Muscle of back (tissue), 13 donors: ENCODE measurements at places on chromosomes 6 and 20. TPM values are rescaled to one million over a fixed set of nuclear protein-coding genes. Genes with fewer than 3 reads are reported as not detected.

The MUC21 gene
- not detected for polyA plus RNA-seq

The TRIM31 gene
- polyA plus RNA-seq = not detected

The DDX43 gene
- polyA plus RNA-seq = 0.35 TPM

The HCRTR2 gene
- not detected for polyA plus RNA-seq

The IBTK gene
- 28.0 TPM for polyA plus RNA-seq

The ULBP2 gene
- polyA plus RNA-seq = 0.81 TPM

The CTCFL gene
- polyA plus RNA-seq = 0.18 TPM

The VGLL2 gene
- 111 TPM for polyA plus RNA-seq

The ILRUN gene
- 68.2 TPM for polyA plus RNA-seq

The PTK6 gene
- polyA plus RNA-seq = 0.50 TPM

The OSBPL2 gene
- polyA plus RNA-seq = 24.5 TPM

The LZTS3 gene
- polyA plus RNA-seq = 2.9 TPM

The TRIM15 gene
- not detected for polyA plus RNA-seq

DNA sequence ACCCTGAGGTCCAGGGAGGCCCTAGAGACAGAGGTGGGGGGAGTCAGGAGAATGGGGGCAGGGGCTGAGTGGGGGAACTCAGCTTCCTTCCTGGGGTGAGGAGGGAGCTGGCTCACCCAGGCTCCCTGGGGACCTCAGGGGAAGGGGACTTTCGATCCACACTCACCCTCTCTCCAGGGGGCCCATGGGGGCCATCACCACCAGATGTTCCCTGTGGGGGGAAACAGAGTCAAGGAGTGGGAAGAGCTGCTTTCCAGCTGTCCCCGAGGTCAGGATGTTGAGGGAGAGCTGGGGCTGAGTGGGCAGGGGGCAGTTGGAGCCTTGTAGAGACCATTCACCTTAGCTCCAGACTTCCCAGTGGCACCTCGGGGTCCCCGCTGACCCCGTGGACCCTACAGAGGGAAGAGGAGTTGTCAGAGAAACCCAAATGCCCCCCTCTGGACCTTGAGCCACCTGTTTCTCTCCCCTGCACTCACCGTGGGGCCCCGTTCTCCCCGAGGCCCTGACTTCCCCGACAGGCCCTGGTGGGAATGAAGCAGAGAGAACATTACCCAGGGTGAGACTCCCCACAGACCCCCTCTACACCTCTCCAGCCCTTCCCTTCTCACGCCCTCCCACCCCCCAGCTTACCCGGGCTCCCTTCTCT lies 18.6 kb downstream of the COL11A2 start:
- DNase-seq = no peak

- peak; percentile 59 for DNase-seq
These were observed 97.8 kb downstream of the PLEKHG1 start for GRCh38 chr6:150697515-150697914.

GRCh38 chr20:15710636-15711035 lies 862.6 kb downstream of the KIF16B start:
- DNase-seq = peak; percentile 64

GRCh38 chr6:159692303-159693127 lies 526 bp downstream of the SOD2 start:
- DNase-seq = peak; percentile 40

DNA sequence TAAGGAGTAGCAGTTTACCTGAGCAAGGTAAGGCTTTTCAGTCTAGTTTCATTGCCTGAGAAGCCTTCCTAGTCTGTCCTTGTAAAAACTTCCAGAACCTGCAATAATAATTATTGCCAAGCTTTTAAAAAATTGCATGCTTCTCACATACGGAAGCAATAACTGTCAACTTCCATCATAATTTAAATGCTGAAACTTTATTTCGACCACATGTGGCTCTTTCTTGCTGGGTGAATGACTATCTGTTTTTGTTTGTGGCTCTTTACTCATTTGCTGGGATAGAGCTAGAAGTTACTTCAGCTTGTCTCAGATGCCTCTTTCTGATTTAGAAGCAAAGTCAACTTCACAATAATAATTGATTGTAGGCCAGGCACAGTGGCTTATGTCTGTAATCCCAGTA lies 95.9 kb upstream of the COL21A1 start:
- DNase-seq = no peak

- peak; percentile 54 for DNase-seq
These were observed 83.3 kb downstream of the SOD2 start for GRCh38 chr6:159609652-159610178.

GRCh38 chr6:142938510-142938909 lies 6.5 kb downstream of the HIVEP2 start:
- DNase-seq = no peak

DNA sequence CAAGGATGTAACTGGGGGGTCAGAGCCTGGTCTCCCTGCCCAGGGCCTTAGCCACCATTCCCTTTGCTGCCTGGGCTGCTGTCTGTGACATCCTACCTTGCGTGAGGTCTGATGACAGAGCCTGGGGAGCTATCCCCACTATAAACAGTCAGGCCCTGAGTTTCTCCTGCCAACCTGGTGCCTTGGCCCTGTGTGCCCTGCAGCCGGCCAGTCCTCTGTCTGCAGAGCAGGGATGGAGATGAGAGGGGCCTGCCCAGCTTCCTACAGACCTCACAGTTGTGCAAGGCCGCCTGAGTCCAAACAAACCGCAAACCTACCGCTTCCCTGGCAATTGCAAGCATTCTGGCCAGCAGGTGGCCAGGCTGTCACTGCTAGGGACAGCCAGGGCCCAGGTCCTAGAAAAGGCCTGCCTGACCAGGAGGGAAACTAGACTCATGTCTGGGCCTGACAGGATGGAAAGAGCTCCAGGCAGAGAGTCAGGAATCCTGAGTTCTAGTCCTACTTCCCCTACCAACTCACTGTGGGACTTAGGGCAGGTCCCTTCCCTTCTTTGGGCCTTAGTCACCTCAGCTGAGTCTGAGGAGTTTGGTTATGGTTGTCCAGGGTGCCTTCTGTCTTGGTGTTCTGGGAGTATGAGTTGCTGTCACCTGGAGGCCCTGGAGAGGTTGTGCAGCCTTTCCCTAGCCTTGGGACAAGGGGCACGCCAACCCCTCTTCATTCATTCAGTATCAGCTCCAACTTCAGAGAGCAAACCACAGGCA lies 86.2 kb downstream of the VEGFA start:
- DNase-seq = no peak

- no peak for DNase-seq
These were observed 97.9 kb downstream of the ARID1B start for GRCh38 chr6:156875062-156875461.

GRCh38 chr20:43444107-43444506 lies 13.6 kb upstream of the SRSF6 start:
- no peak for DNase-seq

DNA sequence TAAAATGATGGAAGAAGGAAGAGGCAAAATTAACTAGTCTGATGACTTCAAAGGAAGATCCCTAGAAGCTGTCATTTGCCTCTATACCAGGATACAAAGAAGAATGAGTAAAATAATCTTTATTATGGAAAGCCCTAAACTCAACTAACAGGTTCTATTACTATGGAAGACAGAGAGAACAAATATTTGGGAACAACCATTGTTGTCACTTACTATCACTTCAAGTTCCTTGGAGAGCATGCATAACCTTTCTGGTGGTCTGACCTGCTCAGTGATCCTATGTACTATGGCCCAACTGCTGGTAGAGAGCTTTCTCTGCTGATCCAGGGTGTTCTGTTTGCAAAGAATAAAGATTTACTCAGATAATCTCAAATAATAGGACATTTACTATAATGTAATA lies 62.8 kb upstream of the TASP1 start:
- no peak for DNase-seq

DNA sequence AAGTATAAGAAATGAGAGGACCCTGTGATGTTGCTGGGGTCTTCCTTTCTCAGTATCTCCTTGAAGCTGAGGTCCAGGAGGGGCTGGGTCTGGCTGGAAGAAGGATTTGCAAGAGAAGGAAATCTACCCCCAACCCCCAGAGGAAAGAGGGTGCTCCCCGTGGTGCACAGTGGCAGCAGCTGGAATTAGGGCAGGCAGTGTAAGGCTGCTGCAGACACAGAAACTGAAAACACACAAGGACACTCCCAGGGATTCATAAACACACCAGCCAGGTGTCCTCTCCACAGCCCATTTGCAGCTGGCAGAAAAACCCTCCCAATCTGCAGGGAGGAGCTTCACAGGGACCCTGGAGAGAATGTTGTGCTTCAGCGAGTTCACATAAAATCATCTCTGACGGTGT lies 297.2 kb downstream of the CDH26 start:
- no peak for DNase-seq

DNA sequence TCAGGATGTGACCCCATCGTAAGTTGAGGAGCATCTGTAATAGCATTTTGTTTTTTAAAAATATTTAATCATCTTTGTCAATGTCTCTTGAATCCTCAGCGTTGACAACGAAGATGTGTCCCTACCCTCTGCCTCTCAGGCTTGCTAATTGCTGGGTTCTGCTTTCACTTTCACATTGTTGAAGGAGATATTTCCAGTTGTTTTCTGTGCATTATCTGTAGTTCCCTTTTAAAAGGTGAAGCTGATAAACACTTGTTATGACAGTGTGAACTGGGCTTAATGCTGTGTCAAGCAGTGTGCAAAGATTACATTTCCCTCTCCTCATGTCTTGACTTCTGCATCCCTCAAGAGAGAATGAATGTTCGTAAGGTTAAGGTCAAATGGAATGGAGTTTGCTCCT lies 54.9 kb downstream of the CSE1L start:
- DNase-seq = no peak

- no peak for DNase-seq
These were observed 210.3 kb upstream of the FERMT1 start for GRCh38 chr20:6333110-6333509.

DNA sequence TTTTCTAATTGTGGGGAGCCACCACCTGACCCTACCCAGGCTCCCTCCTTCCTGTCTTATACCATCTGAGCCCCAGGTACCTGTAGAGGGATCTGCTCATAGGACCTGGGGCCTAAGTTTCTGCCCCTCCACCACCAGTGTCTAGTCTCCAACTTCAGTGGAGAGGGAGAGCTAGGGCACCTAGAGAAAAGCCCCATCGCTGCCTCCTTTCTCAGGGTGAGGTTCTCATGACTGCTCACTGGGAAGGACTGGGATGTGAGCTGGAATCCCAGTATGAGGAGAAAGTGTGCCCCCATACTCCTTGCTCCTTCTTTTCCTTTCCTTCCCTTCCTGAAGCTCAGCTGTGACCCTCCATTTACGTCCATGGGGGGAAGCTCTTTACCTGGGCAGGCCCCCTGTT lies 231.6 kb downstream of the LRFN2 start:
- DNase-seq = no peak

GRCh38 chr6:14964556-14965270 lies 281.2 kb upstream of the JARID2 start:
- peak; percentile 20 for DNase-seq

DNA sequence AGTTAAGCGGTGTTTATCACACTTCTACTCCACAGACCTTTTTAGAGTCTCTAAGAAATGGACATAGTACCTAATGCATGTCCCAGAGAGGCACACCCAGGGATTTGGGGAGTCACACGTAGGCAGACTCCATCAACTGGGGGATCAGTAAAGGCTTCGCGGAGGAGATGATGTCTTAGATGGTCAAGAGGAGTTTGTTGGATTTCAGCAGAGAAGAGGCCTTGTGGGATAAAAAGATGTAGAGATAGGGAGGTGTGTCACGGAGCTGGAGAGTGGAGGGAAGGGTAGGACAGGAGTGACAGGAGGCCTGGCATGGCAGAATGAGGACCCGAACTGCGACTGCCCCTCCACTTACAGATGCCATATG lies 9.1 kb downstream of the DYNLRB1 start:
- no peak for DNase-seq

GRCh38 chr20:55415567-55416142 lies 589.7 kb downstream of the CBLN4 start:
- DNase-seq = peak; percentile 48

GRCh38 chr6:68852791-68853190 lies 217.7 kb downstream of the ADGRB3 start:
- no peak for DNase-seq

DNA sequence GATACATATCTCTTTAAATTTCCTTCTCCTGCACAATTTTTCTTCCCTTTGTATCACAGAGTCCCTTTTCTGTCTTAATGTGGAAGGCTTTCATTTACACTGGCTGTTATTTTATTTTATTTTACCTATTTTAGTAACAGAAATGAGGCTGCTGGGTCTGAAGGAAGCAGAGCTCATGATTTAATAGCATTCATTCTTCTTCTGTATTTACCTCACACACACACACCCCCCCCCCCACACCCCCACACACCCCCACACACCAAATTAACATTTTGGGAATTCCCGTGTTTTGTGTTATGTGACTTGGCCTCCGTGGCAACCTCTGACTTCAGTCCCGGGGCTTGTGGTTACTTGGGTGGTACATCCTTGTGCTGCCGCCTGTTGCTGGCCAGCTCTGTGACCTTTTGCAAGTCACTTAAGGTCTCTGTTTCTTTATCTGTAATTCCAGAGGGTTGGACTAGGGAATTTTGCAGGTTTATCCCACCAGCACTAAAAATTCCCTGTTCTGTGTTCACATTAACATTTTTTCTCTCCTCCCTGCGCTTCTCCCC lies 108.8 kb downstream of the TIAM2 start:
- DNase-seq = no peak

- no peak for DNase-seq
These were observed 431.9 kb upstream of the RGS17 start for GRCh38 chr6:153563001-153563400.

DNA sequence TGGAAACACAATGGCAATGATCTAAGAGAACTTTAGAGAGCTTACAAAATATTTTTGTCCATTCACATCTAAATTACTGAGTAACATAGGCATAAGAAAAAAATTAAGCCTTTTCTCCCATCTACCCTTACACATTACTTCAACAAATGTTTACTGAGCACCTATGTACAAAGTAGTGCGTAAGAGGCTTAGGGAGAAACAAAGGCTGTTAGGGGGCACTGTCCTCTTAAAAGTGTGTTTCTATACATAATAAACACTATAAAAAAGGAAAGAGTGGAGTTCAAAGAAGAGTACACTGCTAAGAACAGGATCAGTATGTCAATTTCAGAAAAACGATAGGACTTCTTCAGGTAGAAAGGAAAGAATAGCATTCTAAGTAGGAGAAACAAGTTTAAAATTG lies 12.2 kb downstream of the ILRUN start:
- DNase-seq = no peak

- no peak for DNase-seq
These were observed 701 bp downstream of the RFX6 start for GRCh38 chr6:116877743-116878142.

DNA sequence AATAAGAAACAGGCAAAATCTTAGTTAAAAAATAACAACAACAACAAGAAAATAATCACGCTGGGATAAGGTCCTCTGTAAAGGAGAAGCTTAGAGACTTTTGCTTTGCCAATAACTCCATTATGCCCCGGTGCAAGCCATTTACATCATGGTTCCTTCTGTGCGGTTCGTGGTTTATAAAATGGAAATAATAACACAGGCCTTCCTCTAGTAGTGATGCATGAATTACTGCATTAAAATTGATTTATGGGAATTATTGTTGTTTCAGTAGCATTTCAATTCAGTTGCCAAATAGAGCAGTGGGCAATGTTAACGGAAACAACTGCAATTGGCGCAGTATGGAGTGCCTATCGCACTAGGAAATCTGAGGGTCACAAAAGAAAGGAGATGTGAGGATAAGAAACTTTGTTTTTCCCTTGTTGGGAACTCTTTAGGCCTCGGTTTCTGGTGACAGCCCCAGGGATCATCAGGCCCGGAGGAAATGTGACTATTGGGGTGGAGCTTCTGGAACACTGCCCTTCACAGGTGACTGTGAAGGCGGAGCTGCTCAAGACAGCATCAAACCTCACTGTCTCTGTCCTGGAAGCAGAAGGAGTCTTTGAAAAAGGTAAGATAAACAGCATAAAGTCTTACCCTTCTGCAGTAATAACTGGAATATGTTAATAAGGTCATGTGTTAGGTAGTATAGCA lies 1.1 kb downstream of the CD109 start:
- DNase-seq = no peak
